Common myeloid progenitor, CD34-positive (primary cell): ENCODE measurements at places on chromosomes 1 and 21.
A peak's percentile ranks its signal among the peaks of the same experiment; 100 is the strongest.

DNA sequence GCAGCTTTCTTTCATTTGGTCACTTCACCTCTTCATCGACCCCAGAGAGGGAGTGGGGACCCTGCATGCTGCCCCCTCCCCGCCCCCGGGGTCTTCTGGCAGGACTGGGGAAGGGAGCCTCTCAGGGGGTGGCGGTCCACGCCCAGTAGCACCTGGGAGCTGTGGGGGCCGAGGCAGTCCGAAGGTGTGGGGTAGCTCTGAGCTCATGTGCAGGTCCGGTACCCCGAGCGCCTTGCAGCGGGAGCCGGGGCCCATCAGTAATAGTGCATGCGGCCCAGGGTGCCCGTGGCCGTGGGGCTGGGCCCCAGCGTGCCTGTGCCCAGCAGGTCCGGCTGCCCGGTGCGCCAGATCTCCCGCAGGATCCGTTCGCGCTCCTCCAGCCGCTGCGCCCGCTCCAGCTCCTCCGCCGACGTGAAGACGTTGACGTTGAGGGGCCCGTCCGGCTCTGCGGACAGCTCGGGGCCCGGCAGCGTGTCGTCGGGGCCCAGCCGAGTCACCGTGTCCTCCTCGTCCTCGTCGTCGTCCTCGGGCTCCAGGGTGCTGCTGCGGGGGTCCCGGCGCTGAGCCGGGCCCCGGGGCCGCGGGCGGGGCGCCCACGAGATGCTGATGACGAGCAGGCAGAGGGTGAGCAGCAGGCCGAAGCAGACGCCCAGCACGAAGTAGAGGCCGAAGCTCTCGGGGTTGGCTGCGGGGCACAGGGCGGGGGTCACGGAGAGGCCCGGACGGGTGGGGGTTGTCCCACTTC is 1.2 kb downstream of the EVA1B start:
- no peak for DNase-seq

DNA sequence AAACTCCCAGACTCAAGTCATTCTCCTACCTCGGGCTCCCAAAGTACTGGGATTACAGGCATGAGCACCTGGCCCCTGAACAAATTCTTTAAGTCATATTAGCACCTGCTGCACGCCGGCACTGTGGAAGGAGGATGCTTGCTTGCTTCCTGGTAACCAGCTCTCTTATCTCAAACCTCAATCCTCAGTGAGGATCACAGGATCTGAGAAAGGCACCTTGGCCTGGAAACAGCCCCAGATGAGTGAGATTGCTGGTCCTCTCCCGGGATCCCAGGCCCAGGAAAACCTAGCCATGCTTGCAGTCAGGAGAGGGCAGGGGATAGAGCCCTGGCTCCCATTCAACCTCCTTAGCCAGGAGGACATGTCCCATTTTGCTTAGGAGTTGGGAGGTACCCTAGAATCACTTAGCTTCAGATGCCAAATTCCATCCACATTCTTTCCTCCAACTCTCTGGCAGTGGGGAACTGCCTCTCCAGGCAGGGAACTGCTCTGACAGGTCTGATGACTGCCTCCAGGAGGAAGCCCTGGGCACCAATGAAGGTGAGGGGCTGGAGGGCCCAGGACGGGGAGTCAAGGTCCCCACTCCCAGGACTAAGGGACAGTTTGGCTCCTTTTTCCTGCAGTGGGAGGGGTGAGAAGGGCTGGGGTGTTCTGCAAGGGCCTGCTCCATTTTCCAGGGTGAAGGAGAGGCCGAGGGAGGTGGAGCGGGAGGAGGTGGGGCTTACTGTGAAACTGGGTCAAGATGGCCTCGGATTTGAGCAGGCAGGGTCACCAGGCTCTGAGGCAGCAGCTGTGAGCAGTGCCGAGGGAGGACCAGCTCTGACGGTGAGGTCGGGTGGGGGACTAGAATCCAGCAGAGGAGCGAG is 9.5 kb downstream of the GPR37L1 start:
- no peak for DNase-seq

DNA sequence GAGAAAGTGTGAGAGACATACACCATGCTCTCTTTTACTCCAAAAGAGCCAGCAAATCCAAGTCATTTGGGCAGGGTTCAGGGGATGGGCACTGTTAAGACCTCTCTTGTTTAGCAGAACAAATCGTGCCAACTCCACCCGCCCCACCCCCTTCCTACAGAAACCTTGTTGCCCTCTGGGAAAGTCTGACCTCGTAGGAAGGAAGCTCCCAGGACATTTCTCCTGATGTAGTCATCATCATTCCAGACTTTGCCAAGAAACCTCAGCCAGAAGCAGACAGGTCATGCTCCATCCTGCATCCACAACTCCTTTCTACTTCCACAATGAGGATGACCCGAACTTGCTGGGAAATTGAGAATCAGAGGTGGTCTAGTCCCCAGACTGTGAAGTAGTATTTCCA is 57.7 kb downstream of the UBE2T start:
- no peak for DNase-seq

DNA sequence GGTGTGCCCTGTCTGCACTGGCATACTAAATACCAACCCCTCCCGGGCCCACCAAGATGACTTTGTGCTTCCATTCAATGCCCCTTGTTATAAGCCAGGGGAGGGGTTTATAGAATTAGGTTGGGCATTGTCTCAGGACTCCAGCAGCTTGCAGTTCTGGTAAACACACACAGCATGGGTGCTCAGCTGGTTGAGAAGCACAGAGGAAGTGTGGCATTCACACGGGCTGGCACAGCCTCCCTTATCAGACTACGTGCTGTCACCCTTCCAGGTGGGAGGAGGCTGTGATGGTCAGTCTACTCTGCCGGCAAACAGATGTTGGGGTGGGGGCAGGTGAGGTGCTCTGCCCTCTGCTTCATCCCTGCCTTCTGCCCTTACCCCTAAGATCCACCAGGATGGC is 15.0 kb upstream of the SLC6A17 start:
- DNase-seq: no peak

- DNase-seq: peak; percentile 94
These were observed 19.4 kb downstream of the RRP15 start for GRCh38 chr1:218304281-218305039.
